ENCODE measurements at places on chromosomes 4 and X. TPM values are rescaled to one million over a fixed set of nuclear protein-coding genes. Genes with fewer than 3 reads are reported as not detected.
A peak's percentile ranks its signal among the peaks of the same experiment; 100 is the strongest.

- DNase-seq, result no peak
- H3K36me3 ChIP-seq, result no peaks in the 10 kb centered on the region
- H3K4me1 ChIP-seq, result peaks cover 9% of the 10 kb centered on the region
- H3K4me3 ChIP-seq, result no peak overlapping the region
These were observed 69.4 kb downstream of the DCHS2 start for GRCh38 chr4:154422152-154422551.

DNA sequence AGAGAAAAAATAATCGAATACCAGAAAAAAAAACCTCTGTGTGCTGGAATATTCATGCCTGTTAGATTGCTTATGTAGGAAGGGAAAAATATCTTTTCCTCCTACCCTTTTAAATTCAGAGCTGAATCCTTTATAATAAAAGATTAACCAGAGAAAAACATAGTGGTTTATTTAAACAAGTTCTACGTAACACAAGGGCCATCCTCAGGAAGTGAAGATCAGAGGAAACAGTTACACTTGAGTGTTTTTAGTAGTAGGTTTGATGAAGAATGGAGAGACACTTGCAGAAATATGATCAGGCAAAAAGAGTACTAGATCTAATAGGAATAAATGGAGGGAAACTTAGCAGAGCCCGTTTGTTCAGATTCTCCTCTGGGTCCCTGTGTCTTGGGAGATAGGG, 66.3 kb downstream of the TMEM156 start:
- H3K27ac ChIP-seq, result no peak overlapping the region
- DNase-seq, result no peak
- no peak overlapping the region for H3K4me3 ChIP-seq
- no peaks in the 10 kb centered on the region for H3K27me3 ChIP-seq
- H3K36me3 ChIP-seq, result no peaks in the 10 kb centered on the region

DNA sequence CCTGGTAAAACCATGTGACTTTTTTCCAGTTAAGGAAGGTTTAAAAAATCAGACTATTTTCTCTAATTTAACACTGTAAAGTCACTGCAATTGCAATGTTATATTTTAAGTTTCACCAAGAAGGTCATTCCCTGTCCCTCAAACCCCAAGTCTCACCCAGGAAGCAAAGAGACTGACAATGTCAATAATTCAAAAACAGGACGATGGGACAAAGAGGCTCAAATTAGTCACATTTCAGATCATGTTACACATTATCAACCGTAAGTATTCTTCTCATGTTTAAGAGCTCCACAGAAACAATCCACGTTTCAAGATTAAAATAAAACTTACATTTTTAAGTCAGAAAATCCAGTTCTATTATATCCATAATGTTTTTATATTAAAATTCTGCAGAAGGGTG, 13.2 kb downstream of the SHISA3 start:
- H3K4me3 ChIP-seq, result no peak overlapping the region
- no peak for DNase-seq
- H3K4me1 ChIP-seq, result no peaks in the 10 kb centered on the region
- H3K27me3 ChIP-seq, result no peaks in the 10 kb centered on the region
- H3K27ac ChIP-seq, result no peak overlapping the region

- H3K27me3 ChIP-seq, result no peaks in the 10 kb centered on the region
- no peak overlapping the region for H3K27ac ChIP-seq
- no peaks in the 10 kb centered on the region for H3K36me3 ChIP-seq
- no peak for DNase-seq
These were observed 79.6 kb upstream of the EOLA2 start for GRCh38 chrX:150017868-150018267.

GRCh38 chr4:72709475-72709874, 140.5 kb upstream of the ADAMTS3 start:
- H3K4me3 ChIP-seq, result no peak overlapping the region
- no peak overlapping the region for H3K27ac ChIP-seq
- no peaks in the 10 kb centered on the region for H3K27me3 ChIP-seq
- DNase-seq, result no peak

DNA sequence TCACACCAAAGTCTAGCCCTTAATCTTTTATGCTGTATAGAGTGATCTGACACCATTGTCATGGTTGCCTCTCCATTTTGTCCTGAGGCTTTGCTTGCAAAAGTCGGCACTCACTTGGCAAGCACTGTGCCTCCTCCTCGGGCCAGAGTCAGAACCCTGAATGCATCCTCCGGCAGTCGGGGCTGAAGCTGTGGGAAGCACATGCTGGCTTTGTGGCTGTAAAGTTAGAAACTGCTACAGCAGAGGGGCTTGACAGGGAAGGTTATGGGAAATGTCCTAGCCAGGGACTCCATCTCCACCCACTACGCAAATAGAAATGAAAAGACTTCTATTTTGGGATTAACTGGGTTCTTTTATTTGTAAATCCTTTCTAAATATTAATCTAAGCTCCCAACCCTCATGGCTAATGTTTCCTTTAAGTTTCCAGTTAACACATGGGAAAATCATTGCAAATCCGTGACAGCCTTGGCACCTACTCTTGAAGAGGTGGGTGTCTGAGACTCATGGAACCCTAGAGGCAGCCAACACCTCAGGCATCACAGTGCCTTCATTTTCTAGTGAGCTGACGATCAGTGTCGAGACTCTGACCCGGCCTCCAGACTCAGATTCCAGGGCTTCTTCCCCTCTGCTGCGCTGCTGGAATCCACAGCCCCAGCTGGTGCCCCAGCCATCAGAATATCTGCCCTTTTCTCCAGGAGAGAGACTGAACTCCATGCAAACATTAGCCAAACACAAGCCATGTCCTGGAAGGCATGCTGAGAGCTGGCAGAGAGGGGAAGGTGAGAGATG, 7.9 kb upstream of the CLDN24 start:
- H3K4me1 ChIP-seq, result no peaks in the 10 kb centered on the region
- no peak overlapping the region for H3K4me3 ChIP-seq

Gene FABP2
- total RNA-seq, result not detected

GRCh38 chrX:133638285-133638684, 223.0 kb upstream of the GPC4 start:
- H3K4me3 ChIP-seq, result no peak overlapping the region
- no peak for DNase-seq
- H3K27me3 ChIP-seq, result no peaks in the 10 kb centered on the region
- H3K27ac ChIP-seq, result no peak overlapping the region
- no peaks in the 10 kb centered on the region for H3K4me1 ChIP-seq

DNA sequence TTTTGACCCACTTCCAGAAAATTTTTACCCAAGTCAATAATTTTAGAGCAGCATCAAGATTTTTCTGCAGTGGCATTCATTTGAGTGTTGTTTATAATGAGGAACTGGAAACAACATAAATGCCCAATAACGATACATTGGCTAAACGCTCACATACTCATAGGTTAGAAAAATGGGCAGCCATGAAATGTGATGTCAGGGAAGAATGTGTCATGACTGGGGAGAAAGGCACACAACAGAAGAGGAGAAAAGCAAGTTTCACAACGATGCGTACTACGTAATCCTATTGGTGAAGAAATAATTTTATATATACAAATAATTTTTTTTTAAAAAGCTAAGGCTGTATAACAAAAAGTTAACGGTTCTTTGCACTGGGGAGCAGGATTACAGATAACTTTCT, 33.6 kb upstream of the MAP3K15 start:
- no peak overlapping the region for H3K27ac ChIP-seq
- no peak for DNase-seq
- no peaks in the 10 kb centered on the region for H3K4me1 ChIP-seq
- peaks cover 8% of the 10 kb centered on the region for H3K36me3 ChIP-seq
- no peak overlapping the region for H3K4me3 ChIP-seq

DNA sequence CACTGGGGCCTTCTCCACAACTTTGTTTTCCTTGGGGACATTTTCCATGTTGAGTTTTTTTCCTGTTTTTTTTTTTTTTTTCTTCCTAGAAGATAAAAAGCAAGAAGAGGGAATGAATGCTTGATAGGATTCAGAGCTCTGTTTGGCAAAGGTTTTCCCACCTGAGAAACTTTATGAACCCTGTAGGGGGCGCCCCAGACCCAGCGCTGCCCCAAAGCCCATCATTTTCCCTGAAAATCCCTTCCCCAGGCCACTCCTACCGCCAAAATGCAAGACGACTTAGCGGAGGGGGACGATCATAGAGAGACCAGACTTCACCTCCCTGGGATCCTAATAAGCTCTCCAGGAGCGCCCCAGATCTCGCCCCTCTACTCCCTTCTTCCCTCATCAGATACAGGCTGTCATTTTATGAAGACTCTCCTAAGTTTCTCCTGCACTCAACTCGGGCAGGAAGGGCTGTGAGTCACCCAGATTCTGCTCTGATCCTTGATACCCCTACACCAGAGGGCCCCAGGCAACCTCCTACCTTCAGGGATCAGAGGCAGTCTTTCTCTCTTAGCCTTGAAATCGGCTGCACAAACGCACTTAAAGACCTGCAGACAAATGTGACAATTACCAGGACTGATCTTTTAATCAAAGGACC, 1.4 kb downstream of the BEX5 start:
- H3K36me3 ChIP-seq, result no peaks in the 10 kb centered on the region
- no peak overlapping the region for H3K27ac ChIP-seq
- H3K4me3 ChIP-seq, result no peak overlapping the region
- DNase-seq, result no peak

DNA sequence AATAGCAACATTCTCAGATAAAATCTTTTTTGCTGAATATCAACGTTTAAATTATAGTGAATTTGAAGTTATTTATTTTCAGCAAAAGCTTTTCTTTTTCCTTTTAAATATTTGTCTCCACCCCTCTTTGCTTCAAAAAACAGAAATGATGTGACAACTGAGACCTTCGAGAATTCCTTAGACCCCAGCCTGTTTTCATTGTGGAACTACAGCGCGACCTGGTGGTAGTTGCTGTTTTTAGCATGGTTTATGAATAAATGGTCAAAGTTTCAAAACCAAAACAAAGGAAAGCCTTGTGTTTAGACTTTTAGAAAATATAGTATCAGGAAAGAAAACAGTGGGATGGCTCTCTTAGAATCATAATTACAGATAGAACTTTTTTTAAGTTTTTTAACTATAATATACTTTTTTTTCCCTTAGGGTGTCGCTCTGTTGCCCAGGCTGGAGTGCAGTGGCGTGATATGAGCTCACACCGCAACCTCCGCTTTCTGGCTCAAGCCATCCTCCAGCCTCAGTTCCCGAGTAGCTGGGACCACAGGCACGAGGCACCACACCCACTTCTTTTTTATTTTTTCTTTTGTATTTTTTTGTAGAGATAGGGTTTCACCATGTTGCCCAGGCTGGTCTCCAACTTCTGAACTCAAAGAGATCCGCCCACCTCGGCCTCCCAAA, 26.8 kb upstream of the TMEM184C start:
- no peak for DNase-seq
- no peak overlapping the region for H3K27ac ChIP-seq
- H3K4me1 ChIP-seq, result peaks cover 7% of the 10 kb centered on the region
- no peaks in the 10 kb centered on the region for H3K27me3 ChIP-seq
- no peak overlapping the region for H3K4me3 ChIP-seq

DNA sequence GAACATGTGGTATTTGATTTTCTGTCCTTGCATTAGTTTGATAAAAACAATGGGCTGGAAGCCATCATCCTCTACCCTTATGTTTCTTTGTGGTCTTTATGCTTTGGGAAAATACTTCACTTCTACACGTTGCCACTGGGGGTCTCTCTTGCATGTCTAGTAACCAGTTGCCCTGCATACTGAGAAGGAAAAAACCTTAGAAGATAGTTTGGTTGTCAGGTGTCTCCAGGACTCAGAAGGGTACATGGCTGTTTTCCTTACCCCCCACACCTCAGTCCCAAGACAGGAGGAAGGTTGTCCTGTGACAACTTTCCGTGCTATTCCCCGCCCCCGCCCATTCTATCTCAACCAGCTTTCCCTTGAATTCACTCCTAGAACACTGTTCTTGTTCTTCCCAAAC, 62.1 kb upstream of the LANCL3 start:
- no peak overlapping the region for H3K27ac ChIP-seq
- no peak for DNase-seq
- no peaks in the 10 kb centered on the region for H3K4me1 ChIP-seq

DNA sequence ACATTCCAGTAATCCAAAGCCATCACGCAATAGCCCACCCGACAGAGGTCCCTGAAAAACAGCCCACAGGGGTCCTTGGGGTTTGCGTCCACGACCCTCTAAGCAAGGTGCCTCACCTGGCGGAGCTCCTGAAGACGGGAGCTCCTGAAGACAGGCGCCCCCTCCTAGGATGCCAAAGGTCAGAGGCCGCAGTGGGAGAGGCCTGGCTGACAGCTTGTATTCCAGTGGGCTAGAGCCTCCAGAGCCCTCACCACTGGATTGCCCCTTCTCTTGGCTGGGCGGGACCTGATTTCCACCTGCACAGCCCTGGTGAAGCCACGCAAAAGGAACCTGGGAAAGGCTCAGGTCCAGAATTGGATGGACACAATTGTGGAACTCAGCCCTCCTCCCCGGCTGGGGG, 29.7 kb upstream of the WFS1 start:
- H3K4me3 ChIP-seq, result no peak overlapping the region
- H3K36me3 ChIP-seq, result no peaks in the 10 kb centered on the region
- no peaks in the 10 kb centered on the region for H3K27me3 ChIP-seq

DNA sequence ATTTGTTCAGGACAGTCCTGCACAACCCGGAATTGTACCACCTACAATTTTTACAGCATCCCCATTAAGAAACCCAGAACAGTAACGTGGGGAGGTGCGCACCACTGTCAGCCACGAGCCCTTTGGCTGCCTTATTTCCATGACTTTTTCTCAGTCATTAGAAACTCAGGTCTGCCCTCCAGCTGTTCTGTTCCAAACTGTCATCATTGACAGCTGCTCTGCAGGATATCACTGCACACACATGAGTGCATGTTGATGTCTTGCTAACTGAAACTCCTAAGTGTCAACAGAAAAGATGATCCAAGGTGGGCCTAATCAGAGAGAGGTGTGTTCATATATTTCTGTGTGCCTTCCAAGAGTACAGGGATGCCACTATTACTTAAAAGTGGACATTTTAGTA, 123.4 kb downstream of the PARM1 start:
- DNase-seq, result no peak
- no peaks in the 10 kb centered on the region for H3K27me3 ChIP-seq
- H3K36me3 ChIP-seq, result no peaks in the 10 kb centered on the region
- H3K4me3 ChIP-seq, result no peak overlapping the region

Gene KIAA1210
- not detected for total RNA-seq

DNA sequence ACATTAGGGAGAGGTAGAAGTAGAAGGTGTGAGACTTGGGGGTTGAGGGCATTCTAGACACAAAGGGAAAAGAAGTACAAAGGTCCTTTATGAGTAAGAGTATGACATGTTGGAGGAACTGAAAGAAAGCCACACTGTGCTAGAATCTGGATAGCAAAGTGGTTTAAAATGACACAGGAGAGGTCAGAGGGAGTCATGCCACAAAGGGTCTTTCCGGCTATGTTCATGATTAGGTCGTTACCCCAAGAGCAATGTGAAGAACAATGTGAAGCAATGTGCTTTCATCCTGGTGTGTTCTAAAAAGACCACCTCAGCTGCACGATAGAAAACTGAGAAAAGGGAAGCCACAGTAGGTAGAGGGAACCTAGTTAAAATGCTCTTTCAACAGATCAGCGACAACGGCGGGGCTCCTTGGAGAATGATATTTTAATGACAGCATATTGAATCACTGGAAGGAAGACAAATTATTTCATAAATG, 29.2 kb downstream of the SMIM14 start:
- H3K4me3 ChIP-seq, result 0 out of 2 replicates have a peak overlapping the region, but pooled peaks have one; percentile 39
- H3K27ac ChIP-seq, result peak overlapping the region; percentile 80
- H3K4me1 ChIP-seq, result peaks cover 49% of the 10 kb centered on the region
- H3K36me3 ChIP-seq, result no peaks in the 10 kb centered on the region

- no peaks in the 10 kb centered on the region for H3K27me3 ChIP-seq
- no peaks in the 10 kb centered on the region for H3K4me1 ChIP-seq
- DNase-seq, result no peak
- no peak overlapping the region for H3K4me3 ChIP-seq
- peaks cover 24% of the 10 kb centered on the region for H3K36me3 ChIP-seq
These were observed 24.0 kb downstream of the PIGG start for GRCh38 chr4:522911-523443.

Gene GYPA
- total RNA-seq, result not detected

Data from GM12878 (cell line).